Frontal cortex (tissue), 4 donors: ENCODE measurements at places on chromosomes 5 and 9.

DNA sequence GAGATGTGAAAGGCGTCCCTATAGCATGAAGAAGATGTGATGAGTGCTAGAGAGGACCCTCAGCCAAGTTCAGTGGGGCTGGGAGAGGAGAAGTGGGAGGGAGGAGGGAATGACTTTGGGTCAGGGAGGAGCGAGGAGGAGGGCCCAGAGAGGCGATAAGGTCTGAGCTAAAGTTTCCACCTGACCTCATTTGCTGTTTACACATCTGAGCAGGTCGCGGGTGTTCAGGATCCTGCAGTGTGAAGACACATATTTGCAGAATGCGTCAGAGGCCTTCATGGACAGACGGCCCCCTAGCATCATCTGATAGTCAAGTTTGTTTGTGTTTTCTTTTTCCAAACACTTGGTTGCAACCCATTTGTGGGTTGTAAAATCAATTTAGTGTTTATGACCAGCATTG lies 18.9 kb upstream of the IGFBPL1 start:
- DNase-seq: no peak

- no peak for DNase-seq
Measured at GRCh38 chr5:81147886-81148571, 85.1 kb upstream of the CKMT2 start.

- DNase-seq: no peak
Measured at GRCh38 chr5:42721484-42721883, 35.1 kb upstream of the CCDC152 start.

- DNase-seq: no peak
Measured at GRCh38 chr9:87346061-87346665, 151.5 kb upstream of the DAPK1 start.

DNA sequence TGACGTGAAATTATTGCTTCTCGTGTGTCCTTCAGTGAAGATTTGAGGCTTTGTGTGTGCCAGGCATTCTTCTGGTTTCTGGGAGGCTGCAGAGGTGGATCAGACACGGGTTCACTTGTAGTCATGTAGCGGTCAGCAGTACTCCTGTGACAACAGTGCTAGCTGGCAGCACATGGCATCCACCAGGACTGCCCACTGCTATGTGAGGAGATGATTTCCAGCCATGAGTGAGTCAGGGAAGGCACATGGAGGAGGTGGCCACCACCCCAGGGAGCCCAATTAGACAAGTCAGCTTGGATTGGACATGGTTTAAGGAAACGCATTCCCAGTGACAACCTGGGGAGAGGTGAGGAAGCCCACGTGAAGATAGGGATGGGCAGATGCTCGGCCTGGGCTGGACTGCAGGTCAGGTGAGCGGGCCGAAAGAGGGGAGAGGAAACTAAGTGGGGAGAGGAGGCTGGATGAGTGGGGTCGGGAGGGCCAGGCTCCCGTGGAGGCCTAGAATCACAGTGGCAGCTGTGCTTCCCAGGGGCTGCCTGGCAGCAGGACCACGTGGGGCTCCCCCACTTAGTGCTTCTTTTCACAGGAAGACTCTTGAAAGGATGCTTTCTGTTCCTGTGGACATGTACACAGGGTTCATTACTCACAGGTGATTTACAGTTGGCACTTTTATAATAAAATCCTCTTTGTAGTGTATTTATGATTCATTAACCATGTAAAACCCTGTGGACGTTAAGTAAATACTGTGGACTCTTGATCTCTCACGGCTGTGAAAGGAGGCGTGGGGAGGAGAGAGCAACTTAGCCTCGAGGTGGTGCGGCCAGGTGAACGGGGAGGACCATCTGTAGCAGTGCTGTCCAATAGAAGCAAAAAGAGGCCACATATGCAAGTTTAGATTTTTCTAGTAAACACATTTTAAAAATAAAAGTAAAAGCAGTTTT lies 80.0 kb upstream of the OTULINL start:
- DNase-seq: no peak

GRCh38 chr5:130350131-130350530 lies 445.9 kb downstream of the CHSY3 start:
- DNase-seq: no peak

- DNase-seq: no peak
Measured at GRCh38 chr5:56640763-56641406, 174.5 kb upstream of the MAP3K1 start.

DNA sequence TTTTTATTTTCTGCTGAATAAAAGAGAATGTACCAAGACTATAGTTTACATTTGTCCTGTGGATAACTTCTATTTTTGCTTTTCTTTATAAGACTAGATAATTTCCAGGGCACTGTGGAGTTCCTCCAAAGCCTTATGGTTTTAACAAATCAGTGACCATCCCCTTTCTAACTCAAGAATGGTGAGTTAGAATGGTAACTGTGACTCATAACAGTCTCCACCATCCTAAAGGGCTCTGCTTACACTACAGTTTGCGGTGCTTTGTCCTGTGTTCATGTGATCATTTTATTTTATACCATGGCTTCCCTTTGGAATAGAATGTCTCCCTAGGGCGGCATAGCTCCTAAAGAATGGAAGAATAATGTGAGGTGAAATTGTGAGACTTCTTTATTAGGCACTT lies 30.2 kb downstream of the WDR36 start:
- no peak for DNase-seq

GRCh38 chr5:139710319-139711066 lies 62.3 kb downstream of the CXXC5 start:
- DNase-seq: peak; percentile 81

GRCh38 chr9:120916588-120916987 lies 10.0 kb downstream of the TRAF1 start:
- no peak for DNase-seq

DNA sequence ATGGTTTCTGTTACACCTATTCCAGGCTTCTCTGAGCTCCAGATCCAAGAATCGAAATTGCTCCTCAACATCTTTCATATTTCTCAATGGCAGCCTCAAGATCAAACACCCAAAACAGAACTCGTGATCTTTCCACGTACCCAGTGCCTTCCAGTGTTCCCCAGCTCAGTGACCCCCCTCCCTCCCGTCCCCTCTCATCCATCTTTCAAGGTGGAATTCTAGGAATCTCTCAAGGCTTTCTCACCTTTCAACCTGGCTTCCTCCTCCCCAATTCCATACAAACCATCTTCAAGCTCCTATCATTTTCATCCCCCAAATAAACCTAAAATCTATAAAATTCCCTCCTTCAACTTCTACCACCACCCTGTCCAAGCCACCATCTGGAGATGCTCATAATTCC lies 615.3 kb downstream of the BNC2 start:
- DNase-seq: no peak

- no peak for DNase-seq
Measured at GRCh38 chr5:54860321-54860720, 125.1 kb downstream of the ESM1 start.

DNA sequence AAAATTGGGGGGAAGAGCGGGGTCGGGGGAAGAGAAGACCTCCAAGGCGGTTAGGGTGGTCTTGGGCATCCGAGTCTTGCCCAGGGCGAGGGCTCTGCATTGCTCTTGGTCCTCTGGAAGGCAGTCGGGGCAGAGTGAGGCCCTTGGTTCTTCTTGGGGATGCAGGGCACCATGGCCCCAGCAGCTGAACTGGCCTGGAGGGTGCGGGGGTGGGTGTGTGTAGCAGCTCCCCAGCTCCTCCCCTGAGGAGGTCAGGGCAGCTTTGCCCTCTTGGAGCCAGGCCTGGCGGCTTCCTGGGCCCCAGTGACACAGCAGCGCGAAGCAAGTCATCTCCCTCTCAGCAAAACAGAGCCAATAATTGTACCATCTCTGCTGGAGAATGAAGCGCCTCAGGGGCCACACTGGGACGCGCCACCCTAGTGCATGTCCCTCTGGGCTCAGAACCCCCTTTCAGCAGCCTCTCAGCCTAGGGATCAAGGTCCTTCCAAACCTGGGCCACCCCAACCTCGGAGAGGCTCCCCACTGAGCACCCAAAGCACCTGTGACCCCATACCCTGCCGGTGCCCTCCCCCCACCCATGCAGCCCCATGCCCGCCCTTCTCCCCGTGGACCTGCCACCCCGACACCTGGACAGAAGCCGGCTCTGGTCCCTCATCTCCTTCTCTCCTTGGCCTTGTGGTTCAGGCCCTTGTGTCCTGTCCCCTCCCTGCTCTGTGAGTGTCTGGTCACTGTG lies 10.4 kb upstream of the RXRA start:
- DNase-seq: no peak

GRCh38 chr9:104842698-104843097 lies 78.8 kb downstream of the NIPSNAP3B start:
- no peak for DNase-seq

DNA sequence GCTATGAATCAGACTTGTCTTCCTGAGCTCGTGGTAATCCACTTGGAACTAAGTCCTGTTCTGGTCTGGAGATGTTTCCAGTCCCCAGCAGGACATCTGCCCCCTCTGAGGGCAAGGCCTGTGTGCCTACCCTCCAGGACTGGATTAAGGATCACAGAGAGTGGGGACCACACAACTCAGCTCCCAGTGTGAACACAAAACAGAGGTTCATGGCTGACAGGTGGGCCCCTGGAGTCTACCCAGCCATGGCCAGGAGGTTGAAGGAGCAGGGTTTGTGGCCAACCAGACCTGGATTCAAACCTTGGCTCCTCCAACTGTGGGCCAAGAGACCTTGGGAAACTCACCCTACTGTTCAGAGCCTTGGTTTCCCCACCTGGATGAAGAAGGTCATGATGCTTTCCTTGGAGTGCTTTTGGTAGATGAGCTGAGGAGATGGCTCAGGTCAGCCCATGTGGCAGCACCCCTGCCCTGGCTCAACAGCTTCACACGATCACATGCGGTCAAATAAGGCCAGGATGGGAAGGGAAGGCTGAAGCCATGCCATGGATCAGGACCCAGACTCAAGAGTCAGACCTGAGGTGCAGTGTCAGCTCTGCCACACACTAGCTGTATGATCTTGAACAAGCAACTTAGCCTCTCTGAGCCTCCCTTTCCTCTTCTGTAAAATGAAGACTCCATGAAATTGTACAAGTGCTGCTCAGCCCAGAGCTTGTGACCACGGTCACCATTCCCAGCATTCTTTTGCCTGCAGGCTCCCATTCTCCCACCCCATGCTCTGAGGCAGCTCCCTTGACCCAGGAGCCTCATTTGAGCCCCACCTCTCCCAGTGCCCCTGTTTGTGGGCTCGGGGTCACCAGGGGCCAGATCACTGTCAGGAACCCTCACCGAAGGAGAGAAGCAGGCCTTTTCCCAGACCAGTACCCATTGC lies 27.3 kb upstream of the ANGPTL2 start:
- no peak for DNase-seq

GRCh38 chr9:72257814-72258213 lies 107.2 kb downstream of the ZFAND5 start:
- no peak for DNase-seq

DNA sequence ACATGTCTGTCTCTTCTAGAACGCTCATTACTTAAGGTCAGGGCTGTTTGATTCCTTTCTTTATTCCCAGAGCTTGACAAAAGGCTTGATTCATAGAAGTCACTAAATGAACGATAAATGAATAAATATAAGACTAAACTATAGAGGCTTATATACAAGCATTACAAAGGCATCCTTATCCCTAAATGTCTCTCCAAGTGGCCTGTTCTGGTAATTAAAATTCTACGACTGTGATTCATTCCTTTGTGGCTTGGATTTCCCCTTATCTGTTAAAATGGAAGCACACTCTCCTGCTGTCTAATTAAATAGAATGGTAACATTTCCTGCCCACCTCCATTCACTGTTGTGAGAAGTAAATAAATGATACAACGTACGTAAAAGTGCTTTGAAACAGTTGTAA lies 49.5 kb downstream of the C7 start:
- no peak for DNase-seq

DNA sequence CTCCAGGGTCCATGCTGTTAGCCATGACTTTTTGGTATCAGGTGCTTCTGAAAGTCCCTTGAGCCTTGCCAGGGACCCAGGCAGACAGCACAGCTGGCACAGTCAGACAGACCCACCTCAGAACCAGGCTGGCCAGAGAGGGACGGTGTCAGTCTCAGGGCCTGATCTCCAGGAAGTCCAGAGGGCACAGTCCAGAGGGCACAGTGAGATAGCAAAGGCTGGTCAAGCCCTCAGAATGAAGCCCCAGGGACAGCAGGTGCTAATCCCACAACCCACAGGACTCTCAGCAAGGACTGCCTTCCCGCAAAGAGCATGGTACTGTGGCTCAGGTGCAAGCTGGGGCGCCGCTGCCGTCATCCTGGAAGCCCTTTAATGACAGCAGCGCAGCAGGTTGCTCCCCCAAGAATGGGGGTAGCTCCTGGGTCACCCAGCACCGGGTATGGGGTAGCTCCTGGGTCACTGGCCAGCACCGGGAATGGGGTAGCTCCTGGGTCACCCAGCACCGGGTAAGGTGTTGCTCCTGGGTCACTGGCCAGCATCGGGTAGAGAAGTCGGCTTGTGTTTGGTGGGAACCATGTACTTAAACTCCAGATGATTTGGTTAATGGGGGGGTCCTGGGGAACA lies 105.6 kb upstream of the PHYKPL start:
- DNase-seq: no peak

- no peak for DNase-seq
Measured at GRCh38 chr5:103228061-103228460, 30.5 kb upstream of the MACIR start.

GRCh38 chr5:97165726-97166125 lies 17.3 kb downstream of the RIOK2 start:
- DNase-seq: no peak

- no peak for DNase-seq
Measured at GRCh38 chr5:176901260-176902101, 2.3 kb upstream of the HK3 start.

DNA sequence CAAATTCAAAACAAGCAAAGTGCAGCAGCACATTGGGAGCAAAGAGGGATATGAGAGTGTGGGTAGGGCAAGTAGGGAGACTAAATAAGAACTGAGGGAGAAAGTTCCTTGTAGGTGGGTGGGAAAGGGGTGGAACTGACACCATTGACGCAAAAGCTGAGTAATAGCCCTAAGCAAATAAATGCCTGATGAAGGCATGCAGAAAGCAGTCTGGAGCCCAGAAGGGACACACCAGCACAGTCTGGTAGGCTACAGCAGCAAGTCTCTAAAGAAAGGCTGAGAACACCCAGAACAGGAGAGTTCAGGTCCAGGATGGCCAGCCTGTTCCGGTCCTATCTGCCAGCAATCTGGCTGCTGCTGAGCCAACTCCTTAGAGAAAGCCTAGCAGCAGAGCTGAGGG lies at the start of gene INSL4:
TSS of gene INSL4 (plus strand) at position 208 of the 400 bp plus-strand sequence. CDS start at position 313, 105 bp downstream.
- DNase-seq: no peak

DNA sequence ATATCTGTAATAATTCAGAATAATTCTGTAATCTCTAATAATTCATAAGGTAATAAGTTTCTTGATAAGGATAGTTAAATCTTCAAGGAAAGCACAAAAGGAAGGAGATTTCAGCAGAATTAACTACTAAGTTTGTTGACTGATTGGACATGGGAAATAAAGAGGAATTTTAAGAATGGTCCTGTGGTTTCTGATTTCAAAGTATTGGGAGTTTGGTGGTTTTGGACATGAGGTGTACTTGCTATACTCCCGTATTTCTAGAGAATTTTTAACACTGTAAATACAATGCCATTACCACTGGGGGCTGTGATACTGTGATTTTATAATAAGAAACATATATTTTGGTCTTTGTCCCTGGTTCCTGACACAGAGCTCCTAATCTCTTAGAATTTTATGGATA lies 123.9 kb downstream of the UNC13B start:
- DNase-seq: no peak

GRCh38 chr5:113527746-113528145 lies 14.3 kb downstream of the YTHDC2 start:
- no peak for DNase-seq

GRCh38 chr9:137162505-137163364 lies 7.1 kb downstream of the LRRC26 start:
- no peak for DNase-seq
